ENCODE measurements at places on chromosomes 2 and 18.

GRCh38 chr2:1727796-1728474 is 16.4 kb downstream of the PXDN start:
- no peak for DNase-seq

- DNase-seq, result no peak
Measured at GRCh38 chr2:237482485-237482884, 4.6 kb upstream of the MLPH start.

GRCh38 chr2:147511491-147511948 is 333.3 kb upstream of the ACVR2A start:
- no peak for DNase-seq

- no peak for DNase-seq
Measured at GRCh38 chr18:46373131-46373530, 268.9 kb downstream of the HAUS1 start.

GRCh38 chr2:11437602-11438001 is 28.4 kb downstream of the E2F6 start:
- no peak for DNase-seq

Measured in CD8-positive, alpha-beta T cell (primary cell).